Stimulated activated CD4-positive, alpha-beta T cell treated with anti-CD3 and anti-CD28 coated beads, Interleukin-15, amount 100 ng/mL, for 48 hours (primary cell): ENCODE measurements at places on chromosomes 1 and 21.

DNA sequence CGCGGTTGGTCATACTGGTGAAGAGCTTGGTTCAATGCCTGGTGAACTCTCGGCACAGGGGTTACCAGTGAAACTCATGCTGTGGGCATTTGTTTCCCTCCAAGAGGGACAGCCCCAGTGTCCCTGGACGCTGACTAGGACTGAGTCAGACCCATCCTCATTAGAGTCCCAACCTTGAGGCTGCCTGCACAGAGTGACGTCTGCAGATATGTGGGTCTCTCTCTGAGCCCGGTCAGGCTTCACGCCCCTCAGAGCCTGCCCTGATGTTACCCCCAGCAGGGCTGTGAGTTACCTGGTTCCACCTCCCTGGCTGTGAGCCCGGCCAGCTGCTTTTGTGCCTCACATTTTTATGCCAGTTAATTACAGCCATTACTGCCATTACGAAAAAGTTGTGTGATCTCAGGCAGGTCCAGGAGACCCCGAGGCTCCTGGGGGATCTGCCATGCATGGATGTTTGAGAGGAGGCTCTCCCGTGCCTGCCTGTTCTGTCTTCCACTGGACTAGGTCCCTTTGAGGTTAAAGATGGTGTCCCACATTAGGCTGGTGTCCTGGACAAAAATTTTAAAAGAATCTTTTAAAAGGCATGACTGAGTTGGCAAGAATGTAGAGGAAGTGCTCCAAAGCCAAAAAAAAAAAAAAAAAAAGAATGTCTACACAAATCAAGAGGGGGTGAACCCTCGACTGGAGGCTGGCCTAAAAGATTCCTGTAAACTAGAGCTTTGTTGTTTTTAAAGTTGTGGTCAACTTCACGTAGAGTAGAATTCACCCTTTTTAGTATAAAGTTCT lies 36.6 kb upstream of the PADI1 start:
- no peak for DNase-seq

DNA sequence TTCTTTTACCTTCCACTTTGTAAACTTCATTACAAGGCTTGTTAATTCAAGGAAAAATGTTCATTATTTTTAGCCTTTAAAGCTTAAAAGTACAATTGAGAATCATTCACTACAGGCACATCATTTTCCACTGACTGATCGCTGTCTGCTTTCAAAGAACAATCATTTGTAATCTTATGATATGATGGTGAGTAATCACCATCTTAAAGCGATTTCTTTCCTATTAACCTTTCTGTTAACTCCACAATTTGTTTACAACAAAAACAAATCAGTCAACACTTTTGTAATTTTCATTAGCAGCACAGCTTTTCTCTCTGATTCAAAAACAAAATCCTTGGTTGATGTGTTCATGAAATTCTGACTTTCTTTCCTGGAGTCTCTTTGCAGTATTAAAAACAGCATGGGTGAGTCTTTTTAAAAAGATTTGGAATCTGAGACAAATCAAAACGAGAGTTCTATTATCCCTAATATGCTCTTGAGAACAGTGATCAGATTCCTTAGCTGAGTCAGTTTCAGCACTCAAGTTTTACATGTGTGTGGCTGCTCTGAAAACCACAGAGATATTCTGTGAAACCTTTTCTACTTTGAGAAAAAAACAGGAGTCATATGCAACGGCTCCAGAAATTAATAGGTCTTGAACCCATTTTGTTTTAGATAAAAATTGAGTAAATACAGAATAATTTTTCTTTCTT lies 145.8 kb upstream of the TMPRSS15 start:
- DNase-seq: no peak

- DNase-seq: no peak
These were observed 89.7 kb upstream of the ESRRG start for GRCh38 chr1:216812966-216813365.

DNA sequence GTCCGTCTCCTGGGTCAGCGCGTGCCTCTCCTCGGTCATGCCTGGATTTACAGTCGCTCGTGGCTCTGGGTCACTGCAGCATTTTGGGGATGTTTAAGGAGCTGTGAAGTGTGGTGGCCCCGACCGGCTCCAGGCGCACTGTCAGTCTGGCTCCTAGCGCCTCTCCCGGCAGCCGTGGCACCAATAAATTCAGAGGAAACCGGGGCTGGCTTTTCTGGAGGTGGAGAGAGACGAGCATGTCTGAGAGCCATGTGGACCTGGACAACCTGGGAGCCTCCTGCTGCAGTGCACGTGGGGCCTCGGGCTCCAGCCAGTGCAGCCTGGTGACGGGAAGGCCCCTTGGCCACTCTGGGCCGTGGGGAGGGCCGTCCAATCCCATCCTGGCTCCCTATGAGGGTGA lies 17.1 kb downstream of the PLCH2 start:
- no peak for DNase-seq

DNA sequence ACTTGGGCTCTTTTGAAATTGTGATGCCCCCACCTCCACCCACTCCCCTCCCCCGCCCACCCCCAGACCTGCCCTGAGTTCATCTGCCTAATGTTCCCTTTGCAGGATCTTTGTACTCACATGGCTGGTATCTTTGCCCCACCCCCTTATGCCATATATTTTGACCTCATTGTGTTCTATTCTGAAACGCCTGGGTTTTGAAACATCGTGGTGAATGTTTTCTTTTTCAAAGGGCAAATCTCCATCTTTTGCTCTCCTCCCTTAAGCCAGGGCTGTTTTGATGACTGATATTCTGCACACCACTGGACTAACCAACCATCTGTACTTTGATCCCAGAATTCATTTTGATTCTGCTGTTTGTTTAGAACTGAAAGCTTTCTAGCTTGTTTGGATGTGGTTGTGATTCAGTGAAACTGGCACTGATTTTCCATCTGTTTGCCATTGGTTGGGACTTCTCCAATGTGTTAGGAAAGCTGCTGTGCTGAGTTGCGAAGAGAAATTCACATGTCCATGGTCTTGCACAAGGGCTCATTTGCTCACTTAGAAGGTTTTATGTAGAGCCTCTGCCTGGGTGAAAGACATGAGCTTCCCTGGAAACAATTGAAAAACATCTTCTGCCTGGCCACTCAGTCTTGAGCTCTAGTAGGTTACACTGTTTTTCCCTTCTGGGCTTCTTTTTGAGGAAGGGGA lies 16.5 kb downstream of the SMAP2 start:
- DNase-seq: no peak

DNA sequence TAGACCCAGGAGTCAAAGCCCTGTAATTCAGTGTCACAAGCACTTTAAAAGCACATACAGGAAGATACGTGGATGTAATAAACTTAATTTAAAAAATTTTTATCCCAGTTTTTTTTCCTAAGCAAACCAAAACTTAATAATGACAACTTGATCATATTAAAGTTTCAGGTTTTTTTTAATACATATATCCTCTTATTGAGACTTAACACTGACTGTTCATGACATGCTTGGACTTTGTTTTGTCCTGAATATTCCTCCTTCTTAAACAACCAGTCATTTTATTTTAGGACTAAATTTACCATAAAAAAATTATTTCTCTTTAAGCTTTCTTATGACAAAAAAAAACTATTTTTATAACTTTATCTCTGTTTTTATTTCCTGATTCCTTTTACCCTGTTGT lies 64.1 kb downstream of the WDR4 start:
- no peak for DNase-seq

DNA sequence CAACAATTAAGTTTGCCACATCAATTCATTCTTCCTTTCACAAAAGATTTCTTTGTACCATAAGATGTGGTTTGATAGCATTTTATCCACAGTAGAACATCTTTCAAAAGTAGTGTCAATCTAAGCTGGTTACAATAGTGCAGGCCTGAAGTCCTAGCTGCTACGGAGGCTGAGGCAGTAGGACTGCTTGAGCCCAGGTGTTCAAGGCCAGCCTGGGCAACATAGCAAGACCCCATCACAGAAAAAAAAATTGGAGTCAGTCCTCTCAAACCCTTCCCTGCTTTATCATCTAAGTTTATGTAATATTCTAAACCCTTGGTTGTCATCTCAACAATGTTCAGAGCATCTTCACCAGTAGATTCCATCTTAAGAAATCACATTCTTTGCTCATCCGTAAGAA lies 31.7 kb downstream of the DENND1B start:
- no peak for DNase-seq
